ENCODE measurements at places on chromosomes 7 and 10. TPM values are rescaled to one million over a fixed set of nuclear protein-coding genes. Genes with fewer than 3 reads are reported as not detected.

DNA sequence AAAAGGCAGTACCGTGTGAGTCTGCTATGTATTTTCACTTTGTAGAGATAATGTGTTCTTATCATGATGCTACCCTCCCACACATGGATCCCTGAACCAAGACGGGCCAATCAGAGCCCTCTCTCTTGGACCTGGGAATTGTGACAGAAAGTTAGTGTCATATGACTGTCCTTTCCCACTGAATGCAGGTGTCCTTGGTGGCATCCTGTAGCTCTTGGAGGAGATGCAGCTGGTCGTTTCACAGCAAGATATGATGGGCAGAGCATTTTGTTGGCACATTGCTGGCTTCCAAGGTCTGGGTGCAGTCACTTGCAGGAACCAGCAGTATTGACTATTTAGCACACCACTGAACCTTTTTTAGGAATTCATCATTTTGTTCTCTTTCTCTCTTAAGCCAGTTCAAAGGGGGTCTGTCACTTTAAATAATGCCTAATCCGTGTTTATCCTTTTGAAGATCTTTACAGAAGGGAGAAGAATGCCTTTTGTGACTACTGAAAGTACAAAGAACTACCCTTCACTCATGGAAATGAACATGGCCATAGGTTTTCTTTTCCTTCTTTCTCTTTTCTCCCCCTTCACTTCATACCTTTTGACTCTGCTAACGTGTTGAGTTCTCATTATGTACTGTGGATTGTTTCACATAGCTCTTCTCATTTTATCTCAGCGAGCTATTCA, 125.1 kb downstream of the PLXDC2 start:
- DNase-seq = no peak

- no peak for DNase-seq
Observed at GRCh38 chr10:85611093-85611740, 755.4 kb downstream of the GRID1 start.

GRCh38 chr7:8217200-8218068, 44.5 kb downstream of the ICA1 start:
- DNase-seq = peak; percentile 78

- no peak for DNase-seq
Observed at GRCh38 chr10:87090779-87091178, 3.9 kb downstream of the GLUD1 start.

Gene EN2
- not detected for total RNA-seq

DNA sequence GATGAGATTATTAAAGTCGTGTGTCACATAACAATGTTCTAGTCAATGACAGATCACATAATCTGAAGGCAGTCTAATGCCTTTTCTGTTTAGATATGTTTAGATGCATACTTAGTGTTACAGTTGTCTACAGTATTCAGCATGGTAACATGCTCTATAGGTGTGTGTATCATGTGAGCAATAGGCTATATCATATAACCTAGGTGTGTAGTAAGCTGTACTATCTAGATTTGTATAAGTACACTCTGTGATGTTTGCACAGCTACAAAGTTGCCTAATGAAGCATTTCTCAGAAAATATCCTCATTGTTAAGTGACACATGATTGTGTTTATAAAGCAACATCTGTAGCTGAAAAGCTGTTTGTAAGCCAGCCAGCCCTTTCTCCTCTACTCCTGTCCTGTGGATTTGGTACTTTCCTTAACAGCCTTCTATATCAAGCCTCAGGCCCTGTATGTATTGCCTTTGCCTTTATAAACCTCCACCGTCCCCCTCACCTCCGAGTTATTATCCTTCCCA, 6.3 kb downstream of the HECTD2 start:
- no peak for DNase-seq

Gene MCM7
- 147 TPM for total RNA-seq

DNA sequence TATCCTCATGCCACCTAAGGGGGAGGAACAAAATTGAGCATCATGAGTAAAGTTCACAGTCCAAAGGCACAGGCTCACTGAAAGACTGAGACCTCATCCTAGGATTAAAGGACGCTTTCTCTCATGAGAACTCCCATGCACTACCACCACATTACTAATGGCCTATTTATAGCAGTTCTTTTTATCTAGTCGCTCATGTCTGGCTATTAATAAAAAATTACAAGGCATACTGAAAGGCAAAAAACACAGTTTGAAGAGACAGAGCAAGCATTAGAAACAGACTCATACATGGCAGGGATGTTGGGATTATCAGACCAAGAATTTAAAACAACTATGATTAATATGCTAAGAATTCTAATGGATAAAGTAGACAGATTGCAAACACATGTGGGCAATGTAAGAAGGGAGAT, 46.0 kb upstream of the CDK13 start:
- DNase-seq = no peak

GRCh38 chr10:49407552-49408137, 11.8 kb upstream of the DRGX start:
- peak; percentile 62 for DNase-seq

- DNase-seq = no peak
Observed at GRCh38 chr10:58820386-58820785, 307.7 kb downstream of the BICC1 start.

Gene SH2D4B
- 0.12 TPM for total RNA-seq

- DNase-seq = no peak
Observed at GRCh38 chr10:24502006-24502405, 221.7 kb downstream of the ARHGAP21 start.

DNA sequence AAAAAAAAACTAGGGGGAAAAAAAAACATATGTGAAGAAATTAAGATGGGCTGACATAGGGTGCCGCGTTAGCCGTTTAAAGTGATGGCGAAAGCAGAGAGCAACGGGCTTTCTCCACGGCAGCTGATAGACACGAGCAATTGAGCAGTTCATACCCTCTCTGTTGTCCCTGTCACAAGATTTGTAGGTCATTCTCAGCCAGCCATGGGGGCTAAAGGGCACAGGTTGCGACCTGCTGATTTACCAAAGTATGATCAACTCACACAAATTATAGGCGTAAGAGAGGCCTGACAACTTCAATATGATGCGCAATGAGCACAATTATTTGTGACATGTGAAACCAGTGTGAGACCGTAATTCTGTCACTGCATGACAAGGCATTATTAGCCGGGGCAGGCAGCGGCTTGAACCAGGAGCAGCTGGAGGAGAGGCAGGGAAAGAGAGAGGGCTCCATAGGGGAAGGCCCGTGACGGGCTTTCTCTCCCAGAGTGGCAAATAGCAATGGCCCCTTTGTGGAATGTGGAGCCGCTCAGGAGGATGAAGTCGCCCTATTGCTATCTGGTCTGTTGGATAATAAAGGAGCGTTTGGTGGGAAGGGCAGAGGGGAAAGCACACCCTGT, 195.1 kb upstream of the HABP2 start:
- DNase-seq = no peak

- DNase-seq = no peak
Observed at GRCh38 chr7:16934722-16935340, 53.0 kb upstream of the AGR3 start.

GRCh38 chr7:20778063-20778721, 8.5 kb downstream of the SP8 start:
- peak; percentile 41 for DNase-seq

Gene COL13A1
- total RNA-seq = not detected

Gene GLI3
- not detected for total RNA-seq

DNA sequence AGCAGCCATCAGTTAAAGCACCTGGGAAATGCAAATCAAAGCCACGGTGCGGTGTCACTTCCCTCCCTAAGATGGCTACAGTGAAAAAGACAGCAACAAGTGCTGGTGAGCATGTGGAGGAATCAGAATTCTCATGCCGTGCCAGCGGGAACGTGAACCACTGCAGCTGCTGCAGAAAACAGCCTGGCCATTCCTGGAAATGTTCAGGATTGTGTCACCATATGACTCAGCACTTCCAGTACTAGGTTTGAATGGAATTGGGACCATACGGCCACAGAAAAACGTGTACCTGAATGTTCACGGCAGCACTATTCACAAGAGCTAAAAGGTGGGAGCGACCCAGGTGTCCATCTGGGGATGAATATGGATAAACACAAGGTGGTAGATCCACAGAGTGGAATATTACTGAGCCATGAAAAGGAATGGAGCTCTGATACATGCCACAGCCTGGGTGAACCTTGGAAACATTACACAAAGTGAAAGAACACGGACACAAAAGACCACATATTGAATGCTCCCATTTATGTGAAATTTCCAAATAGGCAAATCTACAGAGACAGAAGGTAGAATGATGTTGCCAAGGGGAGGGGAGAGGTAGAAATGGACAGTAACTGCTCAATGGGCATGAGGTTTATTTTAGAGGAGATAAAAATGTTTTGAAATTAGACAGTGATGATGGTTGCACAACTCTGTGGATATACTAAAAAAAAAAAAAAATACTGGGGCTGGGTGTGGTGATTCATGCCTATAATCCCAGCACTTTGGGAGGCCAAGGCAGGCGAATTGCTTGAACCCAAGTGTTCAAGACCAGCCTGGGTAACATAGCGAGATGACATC, 61.6 kb downstream of the MICALL2 start:
- DNase-seq = no peak

- DNase-seq = no peak
Observed at GRCh38 chr10:132533571-132534260, 3.9 kb upstream of the INPP5A start.

DNA sequence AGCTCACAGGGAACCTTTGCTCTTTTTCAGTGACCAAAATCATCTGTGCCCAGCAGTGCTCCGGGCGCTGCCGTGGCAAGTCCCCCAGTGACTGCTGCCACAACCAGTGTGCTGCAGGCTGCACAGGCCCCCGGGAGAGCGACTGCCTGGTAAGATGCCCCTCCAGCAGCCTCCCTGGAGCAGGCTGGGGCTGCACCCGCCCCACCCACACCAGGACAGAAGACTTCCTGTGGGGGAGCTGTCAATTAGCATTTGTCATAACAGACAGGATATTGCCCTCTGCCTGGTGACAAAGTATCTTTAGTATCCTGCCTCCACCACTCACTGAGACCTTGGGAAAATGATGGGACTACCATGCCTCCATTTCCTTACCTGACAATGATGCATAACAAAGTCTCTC, 133.7 kb downstream of the EGFR start:
- no peak for DNase-seq

DNA sequence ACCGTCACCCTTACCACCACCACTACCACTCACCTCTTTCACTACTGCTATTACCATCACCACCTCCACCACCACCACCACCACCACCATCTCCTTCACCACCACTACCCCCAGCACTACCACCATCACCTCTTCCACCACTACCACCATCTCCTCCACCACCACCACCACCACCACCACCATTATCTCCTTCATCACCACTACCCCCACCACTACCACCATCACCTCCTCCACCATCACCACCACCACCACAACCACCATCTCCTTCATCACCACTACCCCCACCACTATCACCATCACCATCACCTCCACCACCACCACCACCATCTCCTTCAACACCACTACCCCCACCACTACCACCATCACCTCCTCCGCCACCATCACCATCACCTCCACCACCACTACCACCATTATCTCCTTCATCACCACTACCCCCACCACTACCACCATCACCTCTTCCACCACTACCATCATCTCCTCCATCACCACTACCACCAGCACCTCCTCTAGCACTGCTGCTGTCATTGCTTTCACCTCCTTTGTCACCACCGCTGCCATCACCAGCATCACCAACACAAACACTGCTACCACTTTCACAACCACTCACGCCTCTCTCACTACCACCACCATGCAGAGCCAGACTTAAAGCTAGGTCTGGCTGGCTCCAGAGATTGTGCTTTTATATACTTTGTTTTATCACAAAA, 109.3 kb downstream of the ICA1 start:
- DNase-seq = no peak

Gene CHRM2
- not detected for total RNA-seq

DNA sequence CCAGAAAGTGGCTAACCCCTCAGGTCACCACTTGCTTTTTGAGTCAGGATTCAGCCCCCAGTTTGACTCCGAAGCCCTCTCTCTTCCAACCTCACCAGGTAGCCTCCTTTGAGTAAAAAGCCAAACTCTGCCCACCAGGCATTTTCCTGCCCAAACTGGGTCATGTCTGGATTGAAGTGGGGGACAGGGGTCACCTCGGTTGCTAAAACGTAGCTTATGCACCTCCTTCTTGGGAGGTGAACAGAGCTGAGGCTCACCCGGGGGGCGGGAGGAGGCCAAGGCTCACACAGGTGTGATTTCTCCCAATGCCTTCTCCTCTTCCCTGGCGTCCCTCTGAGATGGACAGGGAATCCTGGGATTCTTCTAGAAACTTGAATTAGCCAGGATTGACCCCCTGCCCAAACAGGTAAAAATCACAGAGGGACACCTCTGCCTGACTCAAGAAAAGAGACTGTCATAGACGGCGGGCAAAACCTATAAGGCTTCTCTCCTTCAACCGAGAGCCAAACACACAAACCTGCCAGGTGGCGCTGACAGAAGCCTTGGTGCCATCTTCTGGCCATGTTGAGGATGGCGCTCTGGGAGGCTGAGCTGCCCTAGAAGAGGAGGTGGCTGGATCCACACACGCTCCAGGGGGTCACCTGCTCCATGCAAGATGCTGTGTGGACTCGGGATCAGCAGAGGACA, 51.6 kb downstream of the PRLHR start:
- DNase-seq = peak; percentile 27

- DNase-seq = no peak
Observed at GRCh38 chr7:154372011-154372601, 319.9 kb downstream of the DPP6 start.
